Stimulated activated CD4-positive, alpha-beta T cell treated with anti-CD3 and anti-CD28 coated beads, Interleukin-1b, Interleukin-23, amount 100 ng/mL, for 4 hours (primary cell): ENCODE measurements at places on chromosomes 3 and 15.
A peak's percentile ranks its signal among the peaks of the same experiment; 100 is the strongest.

DNA sequence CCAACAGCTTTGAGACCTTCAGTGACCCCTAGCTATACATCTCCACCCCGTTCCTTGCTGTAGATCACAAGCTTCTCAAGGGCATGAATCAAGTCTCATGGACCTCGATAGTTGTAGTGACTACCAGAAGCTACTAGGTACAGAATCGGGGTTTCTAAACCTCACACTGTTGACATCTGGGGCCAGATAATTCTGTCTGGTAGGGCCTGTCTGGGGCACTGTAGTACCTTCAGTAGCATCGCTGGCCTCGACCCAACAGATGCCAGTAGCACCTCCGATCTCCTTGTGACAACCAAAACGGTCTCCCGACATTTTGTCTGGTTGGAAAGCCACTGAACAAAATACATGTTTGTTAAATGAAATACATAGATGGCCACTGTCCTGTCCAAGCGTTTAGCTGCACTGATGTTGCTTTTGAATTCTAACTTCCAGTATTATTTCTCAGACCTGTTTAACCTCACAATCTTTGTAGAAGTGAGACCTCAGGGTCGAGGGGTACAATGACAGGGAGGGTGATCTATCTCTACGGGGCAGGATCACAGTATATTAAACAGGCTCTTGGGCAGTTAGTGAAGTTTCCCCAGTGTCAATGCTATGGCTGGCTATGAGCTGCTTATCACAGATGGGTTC, 262.5 kb upstream of the IGF1R start:
- DNase-seq, result no peak

DNA sequence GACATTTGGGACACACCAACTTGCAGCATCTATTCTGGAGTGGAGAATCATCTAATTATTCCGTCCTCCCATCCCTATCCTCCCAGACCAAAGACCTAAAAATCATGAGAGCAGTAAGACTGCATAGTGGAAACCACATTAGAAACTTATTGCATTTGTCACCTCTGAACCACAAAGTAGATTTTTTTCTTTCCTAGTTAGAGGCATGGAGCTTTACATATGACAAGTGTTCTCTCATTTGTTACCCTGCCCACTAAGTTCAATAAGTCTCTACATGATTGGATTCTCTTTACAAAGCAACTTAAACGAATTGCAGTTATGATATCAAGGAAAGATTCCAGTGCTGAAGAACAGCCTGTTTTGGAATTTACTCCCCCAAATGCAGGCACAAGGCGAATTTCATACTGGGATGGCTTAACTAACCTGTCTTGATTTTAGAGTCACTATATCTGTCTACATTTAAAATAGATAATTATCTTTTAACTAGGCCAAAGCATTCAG, 42.3 kb upstream of the LRRFIP2 start:
- no peak for DNase-seq

DNA sequence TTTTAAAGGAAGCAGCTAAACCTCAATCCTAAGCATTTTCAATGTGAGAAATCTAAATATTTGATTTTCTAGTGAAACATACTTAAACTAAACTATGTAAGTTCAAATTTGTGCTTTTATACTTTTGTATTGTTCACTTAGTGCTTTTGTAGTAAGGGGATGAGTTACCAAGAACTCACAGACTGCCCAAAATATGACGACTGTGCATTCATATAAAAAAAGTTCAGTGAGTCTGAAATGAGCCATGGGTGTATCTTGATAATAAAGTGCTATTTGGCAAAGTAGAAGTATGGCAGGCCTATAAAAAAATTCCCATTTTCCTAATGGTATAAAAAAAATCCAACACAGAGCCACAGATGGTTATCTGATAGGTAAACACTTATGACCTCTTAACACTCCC, 66.2 kb downstream of the NPTN start:
- DNase-seq, result no peak

DNA sequence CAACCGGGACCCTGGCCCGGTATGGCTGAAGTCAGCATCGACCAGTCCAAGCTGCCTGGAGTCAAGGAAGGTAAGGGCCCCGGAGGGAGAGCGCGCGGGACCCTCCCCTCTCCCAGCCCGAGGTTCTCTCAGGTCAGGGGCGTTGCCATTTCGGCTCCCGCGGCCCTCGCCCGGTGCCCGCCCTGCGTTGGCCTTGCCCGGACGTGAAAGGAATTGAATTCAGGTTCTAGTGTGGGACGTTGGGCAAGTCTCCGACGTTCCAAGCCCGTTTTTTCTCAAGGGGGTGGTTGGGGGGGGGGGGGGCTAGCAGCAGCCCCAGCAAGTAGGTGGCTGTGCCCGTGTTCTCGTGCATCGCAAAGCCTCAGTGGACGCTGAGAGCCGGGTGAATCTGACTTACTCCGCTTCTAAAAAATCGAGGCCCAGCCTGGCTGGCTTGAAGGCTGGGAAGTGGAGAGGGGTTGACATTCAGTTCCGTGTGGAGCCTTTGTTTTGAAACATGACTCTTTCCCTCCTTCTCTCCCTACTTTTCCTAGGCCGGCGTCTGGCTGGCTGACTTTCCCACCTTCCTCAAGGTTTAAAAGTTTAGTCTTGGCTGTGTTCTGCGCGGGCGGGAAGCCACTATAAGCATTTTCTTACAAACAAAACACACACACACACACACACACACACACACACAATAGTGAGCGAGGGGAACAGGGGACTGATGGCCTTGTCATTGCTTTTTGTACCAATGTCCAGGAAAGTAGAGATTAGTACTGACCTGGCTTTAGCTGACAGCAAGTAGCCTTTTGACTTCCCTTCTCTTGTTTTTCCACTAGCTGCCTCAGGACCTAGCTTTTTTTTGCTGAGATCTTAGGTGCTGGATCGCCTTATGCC, at the start of gene UTS2B:
TSS of gene UTS2B (minus strand) at position 873 of the 876 bp plus-strand sequence. CDS start 48,337 bp downstream, outside the sequence.
- peak; percentile 0 for DNase-seq

GRCh38 chr3:105006164-105006563, 360.5 kb upstream of the ALCAM start:
- no peak for DNase-seq

GRCh38 chr3:126826693-126827092, 122.7 kb downstream of the CHCHD6 start:
- no peak for DNase-seq

DNA sequence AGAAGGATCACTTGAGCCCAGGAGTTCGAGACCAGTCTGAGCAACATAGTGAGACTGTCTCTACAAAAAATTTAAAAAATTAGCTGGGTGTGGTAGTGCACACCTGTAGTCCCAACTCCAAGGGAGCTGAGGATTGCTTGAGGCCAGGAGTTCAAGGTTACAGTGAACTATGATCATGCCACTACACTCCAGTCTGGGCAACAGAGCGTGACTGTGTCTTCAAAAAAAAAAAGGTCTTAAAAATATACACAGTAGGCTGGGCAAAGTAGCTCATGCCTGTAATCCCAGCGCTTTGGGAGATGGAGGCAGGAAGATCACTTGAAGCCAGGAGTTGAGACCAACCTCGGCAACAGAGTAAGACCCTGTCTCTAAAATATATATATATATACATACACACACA, 11.2 kb upstream of the CAMK1 start:
- DNase-seq, result no peak

DNA sequence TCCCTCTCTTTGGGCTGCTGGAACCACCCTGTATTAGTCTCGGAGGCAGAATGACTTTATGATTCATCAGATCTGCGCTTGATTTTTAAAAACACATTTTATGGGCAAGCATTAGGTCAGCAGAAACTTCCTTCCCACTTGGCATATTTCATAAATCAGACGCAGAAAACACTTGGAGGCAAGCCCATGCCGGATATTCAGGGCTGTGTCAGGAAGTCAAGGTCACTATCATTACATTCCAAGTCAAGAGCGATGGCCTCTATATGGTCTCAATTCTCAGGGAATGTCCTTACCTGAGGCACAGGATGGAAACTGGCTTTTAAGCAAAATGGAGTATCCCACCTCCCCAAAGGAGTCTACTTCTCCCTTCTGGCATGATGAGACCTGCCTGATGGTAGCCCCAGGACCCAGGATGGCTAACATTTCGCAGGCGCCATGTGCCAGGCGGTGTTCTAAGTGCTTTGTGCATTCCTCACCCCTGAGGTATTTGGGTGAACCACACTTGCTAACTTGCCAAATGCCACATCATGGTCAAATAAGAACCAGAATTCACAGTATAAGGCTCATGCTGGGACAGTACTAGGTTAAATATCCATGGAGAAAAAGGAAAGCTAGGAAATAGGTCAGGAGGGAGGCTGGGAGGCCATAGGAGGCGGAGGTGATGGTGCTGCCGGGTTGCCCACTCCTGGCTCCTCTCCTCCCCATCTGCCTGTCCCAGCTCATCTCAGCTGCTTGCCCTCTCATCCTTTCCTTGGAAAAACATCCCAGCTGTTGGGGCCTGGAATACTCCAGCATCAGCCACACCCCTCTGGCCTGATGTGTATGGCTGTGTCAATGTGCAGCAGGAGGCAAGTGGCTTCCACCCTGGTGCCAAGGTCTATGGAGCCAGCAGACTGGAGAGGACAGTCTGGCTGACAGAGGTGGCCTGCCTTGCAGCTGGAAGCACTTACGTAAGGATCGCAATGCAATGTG, 18.8 kb downstream of the BCL2L10 start:
- DNase-seq, result no peak

DNA sequence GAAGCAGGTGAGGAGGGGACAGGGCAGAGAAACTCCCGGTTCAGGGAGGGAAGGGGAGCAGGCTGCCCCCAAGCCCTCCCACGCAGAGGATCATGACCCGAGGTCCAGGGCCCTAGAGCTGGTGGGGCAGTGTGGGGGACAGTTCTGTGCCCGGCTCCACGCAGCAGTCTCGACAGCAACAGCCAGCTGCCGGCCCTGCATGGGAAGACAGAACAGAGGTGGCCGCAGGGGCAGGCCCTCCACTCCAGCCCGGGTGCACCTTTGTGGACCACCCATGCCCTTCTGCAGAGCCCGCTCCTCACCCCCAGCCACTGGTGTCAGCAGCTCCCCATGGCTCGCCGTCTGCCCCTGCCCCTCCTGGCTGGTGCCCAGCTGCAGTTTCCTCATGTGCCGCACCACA, 7.7 kb downstream of the OGG1 start:
- DNase-seq, result no peak

- DNase-seq, result no peak
Measured at GRCh38 chr3:30011237-30011803, 595.1 kb upstream of the TGFBR2 start.

GRCh38 chr15:73752806-73753193, 351 bp downstream of the INSYN1 start:
- DNase-seq, result no peak

- DNase-seq, result no peak
Measured at GRCh38 chr15:64807051-64807749, 18.2 kb downstream of the PIF1 start.

- DNase-seq, result no peak
Measured at GRCh38 chr3:185825006-185825638, at the start of gene IGF2BP2. Gene IGF2BP2, minus strand, starts transcription at chr3:185825042. Its CDS starts 82 bp downstream, at chr3:185824960.

- DNase-seq, result no peak
Measured at GRCh38 chr3:31370380-31370666, 162.4 kb upstream of the STT3B start.

DNA sequence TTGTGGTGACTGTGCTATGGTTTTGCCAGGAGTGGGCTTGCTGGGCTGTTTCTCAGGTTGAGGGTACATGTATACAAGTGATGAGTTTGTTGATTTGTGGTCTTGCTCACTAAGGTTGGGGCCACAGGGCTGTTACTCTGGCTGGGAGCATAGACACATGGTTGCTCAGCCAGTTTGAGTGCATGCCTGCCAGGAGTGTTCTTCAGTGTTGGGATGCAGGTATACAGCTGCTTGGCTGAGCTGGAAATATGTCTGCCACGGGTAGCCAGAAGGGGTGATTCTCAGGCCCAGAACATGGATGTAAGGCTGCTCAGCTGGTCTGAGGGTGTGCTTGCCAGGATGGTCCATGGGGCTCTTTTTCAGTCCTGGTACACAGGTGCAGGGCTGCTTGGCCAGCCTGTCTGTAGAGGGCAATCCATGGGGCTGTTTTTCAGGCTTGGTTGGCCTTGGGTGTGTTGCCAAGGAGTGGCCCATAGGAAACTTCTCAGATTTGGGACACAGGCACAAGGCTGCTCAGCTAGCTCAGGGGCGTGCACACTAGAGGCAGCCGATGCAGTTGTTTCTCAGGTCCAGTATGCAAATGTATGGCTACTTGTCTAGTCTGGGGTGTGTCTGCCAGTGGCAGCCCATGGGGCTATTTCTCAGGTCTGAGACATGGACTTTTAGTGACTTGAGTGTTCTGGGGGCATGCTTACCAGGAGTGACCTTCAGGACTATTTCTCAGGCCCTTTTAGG, 5.3 kb upstream of the ARHGAP31 start:
- no peak for DNase-seq

GRCh38 chr3:19632099-19633074, 301.6 kb downstream of the EFHB start:
- DNase-seq, result no peak

DNA sequence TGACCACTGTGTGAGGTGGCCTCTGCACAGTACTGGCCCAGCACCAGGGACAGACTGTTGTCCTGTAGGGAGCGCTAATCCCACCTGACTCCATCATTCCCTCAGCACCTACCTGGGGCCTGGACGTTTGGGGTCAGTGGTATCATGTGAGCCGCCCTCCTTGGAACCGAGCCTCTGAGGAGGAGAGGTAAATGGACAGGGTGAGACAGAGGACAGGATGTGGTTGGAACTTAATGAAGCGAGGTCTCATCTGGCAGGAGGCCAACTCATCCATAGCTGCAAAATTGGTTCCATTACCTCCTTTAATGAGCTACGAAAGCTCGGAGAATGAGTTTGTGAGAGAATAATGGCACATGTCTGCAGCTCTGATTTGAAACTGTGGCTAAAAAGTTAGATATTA, 13.9 kb downstream of the MAPKAPK3 start:
- no peak for DNase-seq

- DNase-seq, result no peak
Measured at GRCh38 chr3:156760333-156760732, 65.8 kb upstream of the LEKR1 start.

GRCh38 chr3:53078656-53079055, 32.8 kb upstream of the SFMBT1 start:
- no peak for DNase-seq

DNA sequence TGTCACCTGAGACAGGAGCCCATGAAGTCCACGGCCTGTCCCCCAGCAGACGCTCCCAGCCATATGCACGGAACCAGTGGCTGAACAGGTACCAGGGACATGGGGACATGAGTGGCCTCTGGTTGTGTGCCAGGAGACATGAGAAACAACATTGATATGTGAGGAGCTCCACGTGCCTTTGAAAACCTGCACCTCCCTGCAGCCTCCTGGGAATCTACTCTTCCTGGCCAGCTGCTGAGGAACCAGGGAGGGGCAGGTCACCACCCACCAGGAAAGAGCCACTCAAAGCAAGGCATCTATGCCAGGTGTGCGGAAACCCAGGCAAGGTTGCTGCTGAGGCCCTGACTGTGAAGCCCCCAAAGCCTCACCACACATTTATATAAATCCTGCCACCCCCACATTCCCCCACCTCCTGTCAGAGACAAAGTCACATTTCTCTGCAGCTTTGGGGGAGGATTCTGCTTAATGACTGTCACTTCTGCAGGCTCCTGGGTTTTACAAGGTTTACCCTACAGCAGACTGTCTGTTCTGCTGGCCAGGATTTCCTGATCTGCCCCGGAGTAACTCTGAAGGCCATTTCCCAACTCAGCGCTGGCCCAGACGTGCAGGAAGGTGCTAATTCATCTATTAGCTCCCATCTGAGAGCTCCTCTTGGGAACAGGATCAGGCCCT, 110.8 kb downstream of the ADCY5 start:
- DNase-seq, result no peak
